ENCODE measurements at places on chromosomes 3 and 15. TPM values are rescaled to one million over a fixed set of nuclear protein-coding genes. Genes with fewer than 3 reads are reported as not detected.

GRCh38 chr3:17678116-17678741, 64.2 kb downstream of the TBC1D5 start:
- no peak for DNase-seq

DNA sequence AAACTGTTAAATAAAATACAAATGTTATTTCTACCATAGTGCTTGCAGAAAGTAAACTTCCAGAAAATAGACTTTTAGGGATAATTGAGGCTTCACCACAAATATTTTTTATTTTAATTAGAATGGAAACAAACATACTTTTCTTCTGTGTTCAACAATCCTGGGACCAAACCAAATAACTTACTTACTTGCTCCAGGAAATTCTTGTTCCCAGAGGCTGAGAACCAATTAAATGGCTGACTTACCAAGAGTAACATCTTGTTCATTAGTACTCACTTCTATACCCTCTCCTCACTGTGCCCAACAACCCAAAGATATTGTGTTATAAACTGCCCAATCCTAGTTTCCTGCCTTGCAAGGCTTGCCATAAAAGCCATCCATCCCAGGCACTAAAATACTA, 172.2 kb upstream of the PFN2 start:
- no peak for DNase-seq

DNA sequence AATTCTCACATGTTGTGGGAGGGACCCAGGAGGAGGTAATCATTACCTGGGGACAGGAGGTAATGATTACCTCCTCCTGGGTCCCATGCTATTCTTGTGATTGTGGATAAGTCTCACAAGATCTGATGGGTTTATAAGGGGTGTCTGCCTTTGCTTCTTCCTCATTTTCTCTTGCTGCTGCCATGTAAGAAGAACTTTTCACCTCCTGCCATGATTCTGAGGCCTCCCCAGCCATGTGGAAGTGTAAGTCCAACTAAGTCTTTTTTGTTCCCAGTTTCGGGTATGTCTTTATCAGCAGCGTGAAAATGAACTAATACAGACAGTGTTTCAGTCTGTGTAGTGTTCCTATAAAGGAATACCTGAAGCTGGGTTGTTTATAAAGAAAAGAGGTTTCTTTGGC, 13.1 kb upstream of the KCTD6 start:
- no peak for DNase-seq

The MST1R gene
- total RNA-seq: 1.3 TPM

The UBE2E2 gene
- 14.4 TPM for total RNA-seq

DNA sequence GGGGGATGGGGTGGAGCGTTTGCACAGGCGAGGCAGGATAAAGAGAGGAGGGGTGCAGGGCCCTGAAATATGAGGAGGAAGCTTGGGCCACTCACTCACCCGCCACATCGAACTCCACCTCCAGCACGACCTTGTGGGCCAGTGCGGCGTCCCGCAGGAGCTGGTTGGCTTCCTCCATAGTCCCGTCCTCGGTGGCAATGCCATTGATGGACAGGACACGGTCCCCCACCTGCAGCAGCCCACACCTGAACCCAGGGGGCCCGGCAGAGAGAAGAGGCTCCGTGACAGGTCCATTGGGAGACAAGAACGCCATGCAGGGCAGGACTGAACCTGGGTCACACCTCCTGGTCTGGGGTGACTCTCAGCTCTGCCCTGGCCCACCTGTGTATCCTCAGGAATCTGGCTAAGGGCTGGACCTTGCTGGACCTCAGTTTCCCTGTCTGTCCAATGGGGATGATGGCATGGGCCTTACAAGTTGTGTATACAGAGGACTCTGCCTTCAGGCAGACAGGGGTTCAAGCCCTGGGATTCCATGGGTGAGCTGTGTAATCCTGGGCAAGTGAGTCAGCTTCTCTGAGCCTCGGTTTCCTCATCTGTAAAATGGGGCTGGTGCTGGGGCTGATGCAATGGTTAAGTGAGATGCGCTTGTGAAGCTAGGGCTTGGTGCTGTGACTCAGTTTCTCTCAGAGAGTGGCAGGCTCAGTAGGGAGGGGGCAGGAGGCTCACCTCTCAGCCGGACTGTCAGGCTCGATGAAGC, 26.4 kb downstream of the GRIP2 start:
- DNase-seq: no peak

Measured in left lobe of liver (tissue), 2 donors.